Stimulated activated CD4-positive, alpha-beta T cell treated with anti-CD3 and anti-CD28 coated beads, Interleukin-2, amount 100 ng/mL, for 24 hours (primary cell): ENCODE measurements at places on chromosomes 16 and 17.

DNA sequence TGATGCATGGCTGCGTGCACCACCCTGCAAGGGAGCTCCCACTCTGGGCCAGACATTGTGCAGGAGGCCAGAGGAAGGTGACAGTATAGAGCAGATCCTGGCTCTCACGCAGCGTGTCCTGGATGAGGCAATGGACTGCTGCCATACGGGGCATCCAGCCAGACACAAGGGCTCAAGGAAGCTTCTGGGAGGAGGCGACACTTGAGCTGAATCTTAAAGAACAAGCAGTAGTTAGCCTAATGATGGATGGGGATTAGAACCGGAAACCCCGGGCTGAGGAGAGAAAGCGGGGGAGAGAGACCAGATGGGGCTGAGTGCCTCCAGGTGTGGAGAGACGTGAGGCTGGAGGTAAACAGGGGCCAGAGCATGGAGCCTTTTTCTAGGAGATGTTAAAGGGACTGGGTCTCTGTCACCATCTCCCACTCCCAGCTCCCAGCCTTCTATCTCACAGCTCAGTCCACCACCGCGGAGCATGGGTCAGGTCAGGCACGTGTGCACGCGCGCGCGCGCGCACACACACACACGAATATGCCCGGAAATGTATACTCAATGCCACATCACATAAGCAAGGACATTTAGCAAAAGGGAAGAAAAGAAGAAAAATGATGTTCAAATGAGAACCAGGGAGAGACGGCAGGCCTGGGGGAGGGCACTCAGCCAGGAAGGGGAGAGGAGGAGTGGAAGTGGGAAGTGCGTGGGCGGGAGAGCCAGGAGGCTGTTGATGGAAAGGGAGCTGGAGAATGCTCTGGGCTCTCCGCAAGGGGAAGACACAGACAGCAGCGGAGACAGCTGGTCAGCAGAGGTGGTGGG, 46.3 kb downstream of the CCDC42 start:
- DNase-seq: no peak

- no peak for DNase-seq
These were observed 74.3 kb downstream of the PLD6 start for GRCh38 chr17:17131839-17132238.

DNA sequence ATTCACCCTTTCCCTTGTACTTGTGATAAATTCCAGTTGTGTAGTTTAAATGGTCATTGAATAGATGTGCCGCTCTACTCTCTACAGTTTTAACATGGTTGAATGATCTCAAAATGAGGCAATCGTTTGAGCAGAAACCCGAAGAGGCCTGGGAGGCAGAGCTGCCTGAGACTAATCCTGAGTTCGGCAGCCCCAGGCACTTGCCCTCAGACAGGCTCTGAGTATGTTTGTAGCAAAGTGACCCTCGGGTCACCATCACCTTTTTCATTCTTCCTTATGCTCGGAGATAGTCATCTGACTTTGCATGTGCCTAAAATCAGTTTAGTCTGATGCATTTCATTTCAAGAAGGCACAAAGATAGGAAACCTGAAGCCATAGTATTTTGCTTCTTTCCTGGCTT, 184.0 kb upstream of the RBFOX1 start:
- no peak for DNase-seq

DNA sequence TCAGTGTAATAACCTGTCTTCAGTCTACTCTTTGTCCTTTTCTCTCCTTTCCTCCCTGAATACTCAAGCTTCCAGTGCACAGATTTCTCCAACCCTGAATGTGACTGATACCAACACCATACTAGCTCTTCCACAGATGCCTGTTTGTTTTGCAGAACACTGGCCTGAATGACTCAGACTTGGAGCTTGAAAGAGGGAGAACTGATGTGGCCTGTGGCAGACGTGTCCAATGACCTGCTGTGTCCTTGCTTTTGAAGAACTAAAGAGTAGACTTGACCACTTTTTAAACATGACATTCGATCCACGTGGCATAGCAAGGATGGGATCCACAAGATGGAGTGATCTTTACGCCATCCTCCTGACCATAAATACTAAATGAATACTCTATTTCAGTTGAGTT, 361.0 kb downstream of the WWOX start:
- DNase-seq: no peak

DNA sequence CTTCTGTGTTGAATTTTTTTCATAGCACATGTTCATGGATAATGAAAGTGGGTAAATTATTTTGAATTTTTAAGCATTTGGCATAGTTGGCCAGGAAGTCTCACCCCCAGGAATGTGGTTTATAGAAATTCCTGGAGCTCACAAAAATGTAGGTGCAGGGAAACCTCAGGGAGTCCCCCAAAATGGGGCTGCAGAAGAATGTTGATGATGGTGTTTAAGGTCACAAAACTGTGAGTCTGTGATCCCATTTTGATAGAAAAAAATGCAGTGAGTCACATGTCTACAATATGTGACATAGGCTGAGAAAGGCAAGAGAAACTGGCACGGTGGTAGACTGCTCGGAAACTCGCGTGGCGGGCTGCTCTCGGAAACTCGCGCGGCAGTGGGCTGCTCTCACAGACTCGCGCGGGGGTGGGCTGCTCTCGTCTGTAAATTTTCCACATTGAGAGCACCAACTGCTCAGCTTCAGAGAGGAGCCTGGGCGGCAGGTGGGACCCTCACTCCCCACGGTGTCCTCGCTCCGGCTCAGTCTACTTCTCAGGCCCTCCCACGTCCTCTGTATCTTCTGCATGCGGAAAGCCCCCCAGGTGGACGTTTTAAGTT, 18.7 kb upstream of the MC1R start:
- DNase-seq: no peak

DNA sequence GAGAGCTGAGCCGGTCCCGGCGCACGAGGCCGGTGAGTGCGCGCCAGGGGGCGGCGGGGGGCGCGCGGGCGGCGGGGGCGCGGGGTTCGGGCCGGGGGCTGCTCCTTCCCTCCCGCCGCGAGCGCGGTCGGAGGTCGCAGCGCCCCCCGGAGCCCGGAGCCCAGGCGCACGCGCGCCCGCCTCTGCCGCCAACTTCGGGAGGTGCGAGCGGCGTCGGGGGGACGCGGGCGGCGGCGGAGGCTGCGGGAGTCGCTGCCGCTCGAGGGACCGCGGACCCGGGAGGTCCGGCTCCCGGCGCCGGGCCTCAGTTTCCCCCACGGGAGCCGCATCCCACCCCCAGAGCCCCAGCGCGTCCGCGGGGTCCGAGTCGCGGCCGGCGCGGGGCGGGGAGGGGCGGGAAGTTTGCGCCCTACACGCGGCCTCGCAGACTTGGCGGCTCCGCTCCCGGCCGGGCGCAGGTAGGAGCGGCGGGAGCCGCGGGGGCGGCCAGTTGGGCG, at the start of gene PRR35:
Gene PRR35 (plus strand): TSS at position 191 of the 497 bp plus-strand sequence. CDS start 2,901 bp downstream, outside the sequence.
- no peak for DNase-seq

DNA sequence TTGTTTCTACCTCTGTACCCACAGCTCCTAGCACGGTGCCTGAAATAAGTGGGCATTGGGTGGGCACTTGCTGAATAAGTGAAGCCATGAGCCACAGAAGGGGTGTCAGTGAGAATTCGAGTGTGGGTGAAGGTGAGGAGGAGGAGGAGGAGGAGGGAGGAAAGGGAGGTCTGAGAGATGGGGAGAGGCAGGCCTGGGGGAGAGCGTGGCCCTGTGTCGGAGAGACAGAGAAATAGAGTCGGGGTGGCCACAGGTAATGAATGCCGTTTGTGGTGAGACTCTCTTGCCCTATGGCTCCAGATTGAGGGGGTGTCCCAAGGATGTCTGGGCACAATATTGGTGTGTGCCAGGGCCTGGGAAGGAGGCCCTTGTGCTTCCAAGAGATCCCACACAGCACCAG, 49.2 kb downstream of the SDK2 start:
- no peak for DNase-seq

DNA sequence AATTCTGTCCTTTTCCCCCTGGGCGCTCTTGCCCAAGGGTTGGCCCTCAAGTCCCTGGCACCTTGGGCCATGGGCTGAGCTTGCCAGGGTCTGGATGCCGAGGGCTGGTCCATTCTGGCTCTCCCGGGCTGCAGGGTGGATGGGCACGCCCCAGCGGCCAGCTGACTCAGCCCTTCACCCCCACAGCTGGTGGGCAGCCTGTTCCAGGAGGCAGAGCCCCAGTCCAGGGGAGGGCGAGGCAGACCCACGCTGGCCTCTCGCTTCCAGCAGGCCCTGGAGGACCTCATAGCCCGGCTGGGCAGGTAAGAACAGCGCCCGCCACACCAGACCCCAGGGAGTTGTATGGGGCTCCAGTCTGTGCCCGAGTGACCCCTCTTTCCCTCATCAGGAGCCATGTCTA, 15.0 kb downstream of the MYO15B start:
- DNase-seq: no peak

GRCh38 chr16:74830648-74831047, 56.0 kb upstream of the FA2H start:
- no peak for DNase-seq

- DNase-seq: no peak
These were observed 30.0 kb downstream of the MYO18A start for GRCh38 chr17:29150161-29150560.

- no peak for DNase-seq
These were observed 4.2 kb upstream of the CBX4 start for GRCh38 chr17:79843474-79843815.

GRCh38 chr16:86244158-86244557, 266.2 kb upstream of the FOXF1 start:
- DNase-seq: no peak

GRCh38 chr16:90046122-90046970, 27.1 kb upstream of the DBNDD1 start:
- DNase-seq: no peak

DNA sequence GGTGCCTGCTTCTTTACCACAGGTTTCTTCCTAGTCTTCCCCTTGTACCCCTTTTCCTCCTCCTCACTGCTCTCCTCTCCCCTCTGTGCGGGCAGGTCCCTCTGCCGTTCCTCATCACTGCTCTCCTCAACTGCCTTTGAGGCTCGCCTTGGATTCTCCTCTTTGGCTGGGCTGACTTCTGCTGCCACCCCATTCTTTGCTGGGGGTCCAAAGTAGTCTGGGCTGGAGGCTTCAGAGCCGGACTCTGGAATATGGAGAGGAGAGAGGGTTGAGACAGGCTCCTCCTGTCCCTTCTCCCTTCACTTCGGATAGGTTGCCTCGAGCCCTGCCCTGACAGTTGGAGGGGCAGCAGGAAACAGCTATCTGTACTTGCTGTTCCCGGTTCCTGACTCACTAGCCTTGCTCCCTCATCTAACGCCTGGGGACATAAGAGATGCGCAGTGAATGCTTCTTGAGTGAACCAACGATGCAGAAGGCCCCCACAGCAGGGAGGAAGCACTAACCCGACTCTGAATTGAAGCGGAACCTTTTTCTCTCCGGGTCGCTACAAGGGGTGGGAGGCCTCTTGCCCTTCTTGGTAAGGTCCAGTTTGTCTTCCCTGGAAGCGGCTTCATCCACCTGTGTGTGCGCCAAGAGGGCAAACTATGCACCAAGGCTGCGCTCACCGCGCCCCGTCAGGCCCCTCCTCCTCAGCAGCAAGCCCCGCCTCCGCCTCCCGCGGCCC, 655 bp downstream of the HIRIP3 start:
- DNase-seq: peak; percentile 84

GRCh38 chr17:81888988-81889595, 2.3 kb downstream of the ALYREF start:
- DNase-seq: no peak

DNA sequence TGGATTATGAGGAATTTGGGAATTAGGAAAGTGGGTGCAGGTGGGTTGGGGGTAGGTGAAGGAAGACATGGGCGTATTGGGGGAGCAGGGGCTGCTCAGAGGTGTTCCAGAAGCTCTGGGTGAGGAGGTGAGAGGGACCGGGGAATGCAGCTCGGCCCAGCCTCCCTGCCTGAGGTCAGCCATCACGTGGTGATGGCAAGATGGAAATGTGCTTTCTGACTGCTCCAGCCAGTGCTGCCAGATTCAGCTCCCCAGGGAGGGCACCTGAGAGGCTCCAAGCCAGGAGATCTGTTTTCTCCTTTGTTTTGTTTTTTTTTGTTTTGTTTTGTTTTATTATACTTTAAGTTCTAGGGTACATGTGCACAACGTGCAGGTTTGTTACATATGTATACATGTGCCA, 35.2 kb upstream of the STH start:
- DNase-seq: no peak

- no peak for DNase-seq
These were observed 12.7 kb upstream of the APPBP2 start for GRCh38 chr17:60538726-60539125.
